ENCODE measurements at places on chromosomes 1 and 21. TPM values are rescaled to one million over a fixed set of nuclear protein-coding genes. Genes with fewer than 3 reads are reported as not detected.

GBP6 gene
- total RNA-seq: 0.53 TPM

CCDC24 gene
- total RNA-seq: 1.0 TPM

LENEP gene
- 0.40 TPM for total RNA-seq

SLC25A34 gene
- total RNA-seq: 2.8 TPM

NTRK1 gene
- total RNA-seq: 1.8 TPM

ZBTB8A gene
- 0.24 TPM for total RNA-seq

NCDN gene
- 60.6 TPM for total RNA-seq

PPFIA4 gene
- total RNA-seq: 0.37 TPM

MR1 gene
- 10.7 TPM for total RNA-seq

RLF gene
- total RNA-seq: 11.0 TPM

GRCh38 chr1:118186026-118186425 is 998 bp upstream of the SPAG17 start:
- DNase-seq: no peak

DNA sequence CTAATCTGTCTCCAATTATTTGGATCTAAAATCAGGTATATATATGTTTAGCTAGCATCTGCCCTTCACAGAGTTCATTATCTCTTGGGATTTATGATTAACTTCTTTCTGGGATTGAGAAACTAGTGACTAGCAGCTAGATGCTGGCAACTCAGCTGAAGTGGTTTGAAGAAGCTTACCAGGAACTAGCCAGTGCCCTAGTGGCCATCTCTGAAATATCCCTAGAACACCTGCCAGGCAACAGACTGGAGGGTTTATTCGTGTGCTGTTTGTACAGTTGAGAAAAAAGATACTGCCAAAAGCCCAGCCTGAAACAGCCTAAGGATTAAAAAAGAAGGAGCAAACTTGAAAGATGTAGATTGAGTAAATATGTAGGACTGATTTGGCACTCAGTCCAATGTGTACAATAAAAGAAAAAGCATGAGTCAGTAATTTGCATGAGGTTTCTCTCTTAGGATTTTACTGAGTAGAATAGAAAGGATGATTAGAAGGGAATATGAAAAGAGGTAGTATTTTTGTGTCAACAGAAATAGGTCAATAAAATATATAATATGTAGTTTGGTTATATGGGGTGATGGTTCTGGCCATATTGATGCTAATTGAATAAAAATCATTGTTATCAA is 1144.6 kb upstream of the ADGRL2 start:
- no peak for DNase-seq

GRCh38 chr1:59631561-59632255 is 183.0 kb upstream of the HOOK1 start:
- DNase-seq: no peak

GRCh38 chr21:46212721-46213484 is 15.7 kb downstream of the LSS start:
- no peak for DNase-seq

DNA sequence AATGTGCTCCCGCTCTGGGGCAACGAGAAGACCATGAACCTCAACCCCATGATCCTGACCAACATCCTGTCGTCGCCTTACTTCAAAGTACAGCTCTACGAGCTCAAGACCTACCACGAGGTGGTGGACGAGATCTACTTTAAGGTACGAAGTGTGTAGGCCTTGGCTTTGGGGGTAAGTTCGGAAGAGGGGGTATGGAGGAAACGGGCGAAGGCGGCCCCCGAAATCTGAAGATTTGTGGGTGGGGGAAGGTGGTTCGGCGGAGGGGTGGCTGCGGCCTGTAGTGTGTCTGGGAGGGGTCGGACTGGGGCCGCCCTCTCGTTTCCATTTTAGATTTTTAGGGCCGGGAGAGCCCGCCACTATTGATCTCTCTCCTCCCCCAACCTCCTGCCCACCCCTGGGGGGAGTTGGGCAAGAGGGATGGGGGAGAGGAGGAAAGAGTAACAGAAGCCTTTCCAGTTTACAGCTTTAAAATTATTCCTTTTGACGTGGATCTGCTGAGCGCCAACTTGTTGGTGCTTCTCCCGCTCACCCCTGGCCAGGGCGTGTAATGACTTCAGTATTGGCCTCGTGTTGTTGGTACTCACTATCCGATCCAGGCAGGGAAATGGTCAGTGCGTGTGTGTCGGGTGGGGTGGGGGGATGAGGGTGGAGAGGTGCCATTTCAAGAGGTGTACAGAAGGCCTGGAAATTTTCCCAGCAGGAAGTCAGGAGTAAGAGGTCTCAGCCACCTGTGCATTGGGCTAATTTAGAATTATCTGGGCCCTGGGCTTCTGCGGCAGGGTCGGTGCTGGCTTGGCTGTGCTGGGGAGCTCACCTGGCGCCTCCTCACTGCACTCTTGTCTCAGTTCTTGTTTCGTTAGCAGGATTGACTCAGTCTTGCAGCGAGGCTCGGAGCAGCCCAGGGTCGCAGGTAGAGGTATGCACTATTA is 880 bp downstream of the PRPF38B start:
- DNase-seq: peak; percentile 57

DNA sequence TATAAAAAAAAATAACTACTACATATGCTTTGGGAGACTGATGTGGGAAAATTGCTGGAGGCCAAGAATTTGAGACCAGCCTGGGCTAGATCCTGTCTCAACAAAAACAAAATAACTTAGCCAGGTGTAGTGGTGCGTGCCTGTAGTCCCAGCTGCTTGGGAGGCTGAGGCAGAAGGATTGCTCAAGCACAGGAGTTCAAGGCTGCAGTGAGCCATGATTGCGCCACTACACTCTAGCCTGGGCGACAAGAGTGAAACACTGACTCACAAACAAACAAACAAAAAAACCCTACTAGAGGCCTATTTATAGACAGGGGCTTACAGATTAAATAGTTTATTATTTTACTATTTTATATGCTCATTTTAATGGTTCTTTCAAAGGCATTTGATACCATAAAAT is 80.0 kb downstream of the LHX4 start:
- DNase-seq: no peak

GRCh38 chr1:12600335-12600734 is 17.7 kb downstream of the DHRS3 start:
- DNase-seq: no peak

DNA sequence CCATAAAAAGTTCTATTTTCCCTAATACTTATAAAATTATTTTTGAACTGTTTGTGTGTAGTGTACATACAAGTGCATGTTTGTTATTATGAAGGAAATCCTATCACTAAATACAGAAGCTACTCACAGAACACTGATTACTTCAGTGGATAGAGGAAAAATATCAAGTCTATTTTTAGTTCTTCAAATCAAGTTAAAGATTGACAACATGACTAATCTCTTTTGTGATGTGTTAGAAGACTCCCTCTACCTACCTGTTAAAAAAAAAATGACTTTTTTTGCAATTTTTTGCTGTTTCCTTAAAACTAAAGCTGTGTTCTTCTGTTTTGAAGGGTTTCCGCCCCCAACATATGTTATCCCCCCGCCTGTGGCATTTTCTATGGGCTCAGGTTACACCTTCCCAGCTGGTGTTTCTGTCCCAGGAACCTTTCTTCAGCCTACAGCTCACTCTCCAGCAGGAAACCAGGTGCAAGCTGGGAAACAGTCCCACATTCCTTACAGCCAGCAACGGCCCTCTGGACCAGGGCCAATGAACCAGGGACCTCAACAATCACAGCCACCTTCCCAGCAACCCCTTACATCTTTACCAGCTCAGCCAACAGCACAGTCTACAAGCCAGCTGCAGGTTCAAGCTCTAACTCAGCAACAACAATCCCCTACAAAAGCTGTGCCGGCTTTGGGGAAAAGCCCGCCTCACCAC is 45.5 kb downstream of the NCF2 start:
- DNase-seq: no peak

DNA sequence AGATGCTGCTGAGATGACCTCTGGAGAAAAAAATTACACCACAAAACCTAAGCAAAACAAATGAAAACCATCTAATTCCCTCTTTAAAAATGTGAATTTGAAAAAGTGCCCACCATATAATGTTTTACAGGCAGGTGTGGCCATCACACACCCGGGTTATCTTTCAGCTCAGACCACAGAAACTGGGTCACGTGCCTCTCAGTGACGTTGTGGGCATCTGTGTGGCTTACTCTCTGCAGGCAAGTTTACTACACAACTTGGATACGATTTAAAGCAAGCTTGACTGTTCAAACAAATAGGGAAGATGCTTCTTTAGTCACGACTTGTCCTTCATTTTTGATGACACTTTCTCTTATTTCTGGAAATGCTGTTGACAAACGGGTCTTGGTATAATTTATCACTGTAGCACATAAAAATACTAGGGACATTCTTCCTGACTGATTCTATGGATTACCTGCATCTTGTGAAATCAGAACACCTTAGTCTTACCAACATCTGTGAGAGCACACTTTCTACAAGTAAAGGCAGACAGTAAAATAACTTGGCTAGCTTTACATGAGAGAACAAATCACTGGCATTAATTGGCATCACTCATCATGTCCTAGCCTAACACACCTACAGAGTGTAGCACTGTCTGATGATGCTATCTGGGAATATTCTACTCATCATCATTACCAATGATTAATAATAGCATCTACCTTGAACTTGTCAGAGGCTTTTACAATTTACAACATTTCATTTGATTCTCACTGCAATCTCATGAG is 89.3 kb upstream of the EDEM3 start:
- peak; percentile 26 for DNase-seq

- DNase-seq: no peak
Measured at GRCh38 chr21:42348762-42349161, 2.0 kb downstream of the TFF2 start.

DNA sequence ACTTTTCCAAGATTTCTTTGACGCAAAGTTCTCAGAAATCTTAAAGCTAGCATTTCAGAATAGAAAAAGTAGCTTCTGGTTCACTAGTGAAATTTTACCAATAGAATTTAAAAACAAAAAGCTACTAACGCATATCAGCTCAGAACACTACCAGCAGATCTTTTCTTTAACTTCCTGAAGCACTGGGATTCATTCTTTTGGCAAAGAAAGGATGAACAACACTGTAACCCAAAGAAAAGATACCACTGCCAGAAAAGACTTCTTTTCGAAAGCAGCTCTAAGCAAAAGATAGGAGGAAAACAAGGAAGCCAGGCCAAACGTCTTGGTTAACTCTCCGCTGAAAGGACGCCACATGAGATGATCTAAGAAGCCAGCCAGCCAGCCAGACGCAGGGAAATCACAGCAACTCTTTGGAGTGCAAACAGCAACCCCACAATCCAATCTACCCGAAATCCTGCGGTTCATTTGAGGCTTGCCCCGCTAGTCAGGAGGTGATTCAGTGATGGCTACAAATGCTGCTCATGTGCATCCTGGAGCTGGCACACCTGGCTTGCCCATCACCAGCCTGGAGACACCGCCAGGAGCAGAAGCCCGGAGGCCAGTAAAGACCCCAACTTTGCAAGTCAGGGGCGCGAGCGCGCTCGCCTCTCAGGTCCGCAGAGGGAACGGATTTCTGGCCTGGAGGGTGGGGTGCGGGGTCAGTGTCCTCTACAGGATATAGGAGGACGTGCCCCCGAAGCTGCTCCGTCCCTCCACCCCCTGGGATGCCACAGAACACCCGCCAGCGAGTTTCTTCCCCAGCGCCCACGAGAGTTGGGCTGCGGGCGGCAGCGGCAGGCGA is 812 bp downstream of the NBPF1 start:
- DNase-seq: peak; percentile 27

DNA sequence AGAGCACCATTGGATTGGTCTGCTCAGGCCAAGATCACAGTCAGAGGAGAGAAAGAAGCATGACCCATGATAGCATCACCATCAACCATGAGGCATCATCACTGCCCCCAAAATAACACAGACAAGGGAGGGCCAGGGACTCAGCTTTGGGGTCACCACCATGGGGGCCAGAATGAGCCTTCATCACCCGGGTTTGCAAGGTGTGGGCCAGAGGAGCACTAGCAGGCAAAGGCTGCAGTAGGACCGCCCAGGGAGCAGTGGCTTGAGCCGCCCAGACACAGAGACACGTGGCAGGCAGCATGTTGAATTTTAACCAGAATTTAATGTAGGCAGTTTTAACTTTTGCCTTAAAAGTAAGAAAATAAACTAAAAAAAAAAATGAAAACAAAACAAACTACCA is 53.7 kb upstream of the TMPRSS2 start:
- no peak for DNase-seq

DNA sequence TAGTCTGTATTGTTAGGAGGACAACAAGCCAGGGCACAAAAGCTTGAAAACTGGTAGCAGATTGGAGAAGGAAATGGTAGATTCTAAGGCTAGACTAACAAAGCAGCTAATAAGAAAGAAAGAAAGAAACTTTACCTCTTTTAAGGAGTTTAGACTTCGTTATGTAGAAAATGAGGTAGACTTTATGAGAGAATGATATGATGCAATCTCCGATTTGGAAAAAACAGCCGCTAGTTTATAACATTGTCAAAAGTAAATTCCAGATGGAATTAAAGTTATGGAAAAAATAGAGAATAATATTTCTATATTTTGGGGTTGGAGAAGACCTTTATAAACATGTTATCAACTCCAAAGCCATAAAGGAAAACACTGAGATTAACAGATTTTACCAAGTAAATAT is 67.0 kb downstream of the CAMSAP2 start:
- DNase-seq: no peak

DNA sequence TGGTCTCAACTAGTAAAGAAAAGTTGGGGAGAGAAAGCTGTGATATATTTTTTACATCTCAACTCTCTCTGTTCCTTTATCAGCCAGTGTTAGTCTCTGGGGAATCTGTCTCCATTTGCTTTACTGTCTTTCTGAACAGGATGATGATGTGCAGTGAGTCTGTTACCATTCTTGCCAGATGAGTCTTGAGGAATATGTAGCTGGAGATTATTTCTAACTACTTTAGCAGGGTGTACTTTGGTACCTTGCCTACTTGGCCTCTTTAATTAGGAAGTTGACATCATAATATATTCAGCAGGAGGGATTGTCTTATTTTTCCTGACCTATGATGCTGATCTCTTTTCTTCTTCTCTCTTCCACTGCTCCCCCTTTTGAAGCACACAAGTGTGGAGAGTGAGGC is 15.7 kb upstream of the HAX1 start:
- no peak for DNase-seq

- no peak for DNase-seq
Measured at GRCh38 chr1:19837866-19838265, 22.8 kb upstream of the RNF186 start.

DNA sequence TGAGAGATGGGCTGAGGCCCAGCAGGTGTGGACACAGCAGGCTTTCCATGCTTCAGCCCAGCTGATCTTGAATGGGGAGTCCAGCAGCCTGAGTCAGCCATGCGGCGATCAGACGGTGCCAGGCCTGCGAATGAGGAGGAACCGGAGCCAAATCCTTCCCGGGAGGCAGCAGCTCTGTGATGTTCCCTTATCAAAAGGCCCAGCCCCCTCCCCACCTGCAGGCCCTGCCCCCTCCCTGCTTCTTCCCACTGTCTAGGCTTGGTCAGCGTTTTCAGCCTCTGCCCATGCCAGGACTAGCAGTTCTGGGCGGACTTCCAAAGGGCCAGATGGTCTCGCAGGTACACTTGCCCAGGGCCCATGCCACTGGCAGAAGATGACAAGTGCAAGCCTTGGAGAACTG is 253.8 kb downstream of the KAZN start:
- no peak for DNase-seq

GRCh38 chr1:59025201-59025600 is 241.4 kb upstream of the JUN start:
- DNase-seq: no peak
